Ascending aorta (tissue), 2 donors: ENCODE measurements at places on chromosomes 2 and 18.

- DNase-seq: no peak
Measured at GRCh38 chr2:20452551-20452950, 5.7 kb downstream of the RHOB start.

GRCh38 chr2:65059071-65059470 lies 2.9 kb downstream of the CEP68 start:
- no peak for DNase-seq

- DNase-seq: no peak
Measured at GRCh38 chr2:94987074-94988020, 38.2 kb upstream of the MAL start.

- DNase-seq: no peak
Measured at GRCh38 chr2:72934683-72935610, 17.6 kb downstream of the EMX1 start.

- DNase-seq: no peak
Measured at GRCh38 chr2:225006730-225007129, 35.5 kb downstream of the DOCK10 start.

GRCh38 chr2:75564026-75564688 lies 3.4 kb upstream of the EVA1A start:
- DNase-seq: no peak

- DNase-seq: no peak
Measured at GRCh38 chr2:220555961-220556630, 928.7 kb downstream of the SLC4A3 start.

DNA sequence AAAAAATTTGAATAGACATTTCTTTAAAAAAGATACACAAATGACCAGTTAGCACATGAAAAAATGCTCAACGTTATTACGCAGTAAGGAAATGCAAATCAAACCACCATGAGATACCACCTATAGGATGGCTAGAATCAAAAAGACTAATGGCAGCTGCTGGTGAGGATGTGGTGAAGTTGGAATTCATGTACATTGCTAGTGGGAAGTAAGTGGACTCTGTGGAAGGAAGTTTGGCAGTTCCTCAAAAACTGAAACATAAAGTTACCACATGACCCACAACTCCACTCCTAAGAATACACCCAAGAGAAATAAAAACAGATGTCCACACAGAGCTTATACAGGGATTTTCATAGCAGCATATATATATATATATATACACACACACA lies 51.2 kb downstream of the MBP start:
- DNase-seq: no peak

GRCh38 chr2:215743066-215743465 lies 270.3 kb downstream of the MREG start:
- no peak for DNase-seq

DNA sequence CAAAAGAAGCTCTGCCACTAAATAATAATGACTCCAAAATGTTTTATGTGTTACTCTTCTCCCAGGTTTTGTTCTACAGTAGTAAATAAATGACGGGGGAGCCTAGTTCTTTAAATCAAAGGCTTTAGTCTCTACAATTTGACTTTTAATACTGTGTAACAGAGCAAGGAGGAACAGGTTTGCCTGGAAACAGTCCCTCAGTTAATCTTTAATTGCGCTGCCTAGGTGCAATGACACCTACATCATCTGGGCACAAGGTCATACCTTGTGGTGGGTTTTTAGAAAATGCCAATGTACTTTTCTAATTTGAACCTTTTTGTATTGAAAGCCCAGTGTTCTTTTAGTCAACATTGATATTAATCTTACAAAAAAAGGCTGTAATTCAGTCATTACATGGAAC lies 287.3 kb upstream of the SETBP1 start:
- DNase-seq: no peak

DNA sequence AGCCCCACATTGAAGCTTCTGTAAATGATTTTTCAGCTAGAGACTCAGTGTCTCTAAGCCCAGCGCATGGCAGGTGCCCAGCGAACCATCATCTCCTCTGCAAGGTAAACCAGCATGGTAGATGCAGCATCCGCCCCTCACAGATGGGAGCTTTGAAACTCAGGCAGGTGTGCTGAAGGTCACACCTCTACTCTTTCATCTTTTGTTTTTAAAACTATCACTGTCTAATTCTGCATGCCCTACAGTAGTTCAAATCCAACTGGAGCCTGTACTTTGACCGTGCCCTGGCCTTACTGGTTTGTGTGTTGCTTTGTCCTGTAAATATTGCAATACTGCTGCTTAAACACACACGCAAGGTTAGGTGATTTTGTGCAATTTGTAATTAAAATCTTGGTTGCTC lies 831.1 kb downstream of the GALR1 start:
- no peak for DNase-seq

GRCh38 chr2:233780771-233781170 lies 2.6 kb downstream of the MROH2A start:
- no peak for DNase-seq

GRCh38 chr2:109016376-109016775 lies 27.4 kb upstream of the EDAR start:
- DNase-seq: no peak

GRCh38 chr2:231523451-231524285 lies 6.6 kb downstream of the NMUR1 start:
- no peak for DNase-seq

GRCh38 chr2:170514140-170514539 lies 201.0 kb upstream of the SP5 start:
- DNase-seq: no peak

- DNase-seq: no peak
Measured at GRCh38 chr2:197324801-197325200, 14.2 kb upstream of the ANKRD44 start.

GRCh38 chr18:44679914-44680272 lies 795 bp upstream of the SETBP1 start:
- no peak for DNase-seq

DNA sequence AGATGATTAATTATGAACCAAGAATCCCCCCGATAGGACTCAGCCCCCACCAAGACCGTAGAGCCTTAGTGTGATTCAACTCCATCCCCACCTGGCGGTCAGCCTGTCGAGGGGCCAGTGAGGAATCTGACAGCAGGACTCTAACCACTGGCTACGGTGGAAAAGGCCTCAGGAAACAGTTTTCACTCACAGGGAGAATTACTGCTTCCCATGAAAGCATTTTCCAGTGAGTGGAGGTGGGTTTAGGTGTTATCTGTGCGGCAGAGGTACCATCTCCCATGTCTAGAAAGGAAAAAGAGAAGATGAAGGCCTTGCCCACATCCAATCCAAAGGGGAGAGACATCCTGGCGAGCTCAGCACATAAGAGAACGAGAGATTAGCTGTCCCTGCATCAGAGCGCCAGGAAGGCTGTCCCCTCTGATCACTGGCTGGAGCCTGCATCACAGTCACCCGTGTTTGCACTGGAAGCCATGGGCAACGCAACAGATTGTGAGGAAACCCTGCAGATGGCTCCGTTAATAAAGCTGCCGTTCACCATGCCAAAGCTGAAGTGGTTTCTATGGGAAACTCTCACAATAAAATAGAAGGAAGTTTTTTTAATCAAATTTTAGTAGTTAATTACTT lies 22.3 kb downstream of the COX7A2L start:
- no peak for DNase-seq

DNA sequence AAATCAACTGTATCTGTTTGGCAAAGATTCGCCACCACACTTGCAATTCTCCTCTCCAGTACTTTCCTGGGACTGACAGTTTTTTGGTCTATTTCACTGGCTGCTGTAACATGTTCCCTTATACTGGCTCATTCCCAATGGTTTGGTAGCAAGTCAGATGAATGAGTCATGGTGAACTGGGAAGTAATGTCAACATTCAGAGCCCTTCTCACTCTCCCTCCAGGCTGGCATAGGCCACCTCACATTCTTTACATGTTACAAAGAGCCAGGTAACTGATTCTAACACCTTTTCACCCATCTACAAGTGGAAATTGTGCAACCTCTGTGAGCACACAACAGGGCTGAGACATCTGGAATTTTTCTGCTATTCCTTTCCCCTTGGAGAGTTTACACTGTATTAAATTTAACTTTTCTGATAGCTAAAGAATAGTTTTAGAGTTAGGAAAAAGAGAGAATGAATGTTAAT lies 111.3 kb upstream of the TLK1 start:
- DNase-seq: no peak

DNA sequence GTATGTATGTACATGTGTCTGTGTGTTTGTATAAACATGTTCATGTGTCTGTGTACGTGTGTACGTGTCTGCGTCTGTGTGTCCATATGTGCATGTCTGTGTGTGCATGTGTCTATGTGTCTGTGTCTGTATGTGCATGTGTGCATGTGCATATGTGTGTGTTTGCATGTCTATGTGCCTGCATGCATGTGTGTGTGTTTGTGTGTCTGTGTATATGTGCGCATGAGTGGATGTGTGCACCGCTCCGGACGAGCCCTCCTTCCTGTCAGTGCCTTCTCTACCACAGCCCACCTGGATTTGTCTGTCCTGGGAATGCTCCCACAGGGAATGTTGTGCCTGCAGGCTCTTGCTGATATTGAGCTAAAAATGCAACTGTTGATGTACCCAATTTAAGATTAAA lies 113.3 kb upstream of the EPC2 start:
- no peak for DNase-seq

- no peak for DNase-seq
Measured at GRCh38 chr18:75211002-75211621, 515 bp downstream of the TSHZ1 start.

- DNase-seq: no peak
Measured at GRCh38 chr2:64666810-64667438, 13.2 kb upstream of the SERTAD2 start.

DNA sequence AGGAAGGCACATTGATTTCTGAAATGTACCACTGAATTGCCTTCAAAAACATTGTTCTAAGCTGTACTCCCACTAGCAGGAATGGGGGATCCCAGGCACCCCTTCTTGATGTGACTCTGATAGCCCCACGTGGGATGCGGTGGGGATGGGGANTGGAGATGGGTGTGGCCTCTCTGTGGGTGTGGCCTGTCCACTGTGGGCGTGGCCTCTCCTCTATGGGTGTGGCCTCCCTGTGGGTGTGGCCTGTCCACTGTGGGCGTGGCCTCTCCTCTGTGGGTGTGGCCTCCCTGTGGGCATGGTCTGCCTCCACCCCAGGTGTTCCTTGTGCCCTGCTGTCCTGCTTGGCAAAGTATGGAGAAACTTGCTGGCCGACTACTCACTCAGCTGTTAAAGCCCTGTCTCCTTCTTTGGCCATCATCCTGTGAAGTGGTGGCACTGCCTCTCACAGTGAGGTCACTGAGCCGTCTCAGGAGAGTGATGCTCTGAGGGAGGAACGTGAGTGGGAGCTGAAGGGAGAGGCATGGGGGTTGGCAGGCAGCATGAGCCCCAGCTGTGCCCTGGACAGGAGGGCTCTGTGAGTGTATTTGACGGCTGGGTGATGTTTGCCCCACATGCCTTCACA lies 6.7 kb upstream of the PARD6G start:
- DNase-seq: no peak

- no peak for DNase-seq
Measured at GRCh38 chr18:9637036-9637767, 22.8 kb upstream of the PPP4R1 start.

DNA sequence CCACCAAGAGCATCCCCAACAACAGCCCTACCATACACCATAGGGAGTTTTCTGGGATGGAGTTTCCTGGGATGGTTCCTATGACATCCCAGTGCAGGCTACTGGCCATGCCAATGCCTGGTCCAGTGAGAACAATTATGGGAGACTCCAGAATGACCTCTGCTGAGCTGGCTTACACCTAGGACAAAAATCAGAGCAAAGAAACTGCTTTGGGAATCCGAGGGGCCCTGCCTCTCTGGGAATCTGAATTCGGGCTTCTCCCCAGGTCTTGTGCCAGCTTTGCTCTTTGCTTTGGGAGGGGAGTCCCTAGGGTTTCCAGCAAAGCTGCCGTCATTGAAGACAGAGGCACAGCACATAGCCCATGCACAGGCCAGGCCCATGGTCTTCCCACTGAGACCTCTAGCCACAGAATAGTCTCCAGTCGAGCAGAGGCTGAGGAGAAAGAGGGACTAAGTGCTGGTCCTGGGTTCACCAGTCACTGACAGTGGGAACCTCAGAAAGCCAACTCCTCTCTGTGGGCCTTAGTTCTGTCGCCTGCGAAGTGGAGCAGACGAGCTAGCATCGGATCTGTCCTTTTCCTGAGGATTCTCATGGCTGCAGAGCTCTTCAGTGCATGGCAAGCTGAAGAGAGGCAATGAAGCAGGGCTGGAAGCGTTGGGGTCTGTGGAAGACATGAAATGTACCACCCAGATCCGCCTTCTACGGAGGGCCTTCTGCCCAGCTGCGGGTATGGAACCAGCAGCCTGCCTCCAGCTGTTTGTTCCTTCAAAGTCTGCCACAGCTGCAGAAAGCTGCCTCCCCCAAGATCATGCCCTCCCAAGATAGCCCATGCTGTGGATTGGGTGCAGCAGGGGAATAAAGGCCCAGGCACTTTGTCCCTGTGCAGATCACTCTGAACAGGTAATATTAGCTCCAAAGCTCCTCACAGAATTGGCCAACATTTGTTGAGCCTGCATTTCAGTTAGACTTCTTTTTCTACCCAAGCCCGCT lies 11.2 kb upstream of the LBH start:
- DNase-seq: no peak

DNA sequence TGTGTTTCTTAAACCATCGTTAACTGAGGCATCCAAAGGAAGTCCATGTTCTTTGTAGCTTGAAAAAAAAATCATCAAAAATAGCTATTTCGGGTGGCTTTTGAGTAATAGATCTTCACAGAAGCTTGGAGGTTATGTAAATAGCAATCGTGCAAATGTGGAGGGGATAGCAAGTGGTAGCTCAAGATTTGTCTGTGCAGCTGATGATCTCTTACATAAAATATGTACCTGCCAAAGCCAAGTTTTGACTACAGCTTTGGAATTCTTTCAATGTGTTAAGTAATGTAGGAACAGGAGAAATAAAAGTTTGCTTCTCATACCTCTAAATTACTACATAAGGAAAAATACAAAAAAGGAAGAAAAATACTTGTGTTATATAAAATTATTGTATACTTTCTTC lies 1432.0 kb downstream of the DPP10 start:
- no peak for DNase-seq

DNA sequence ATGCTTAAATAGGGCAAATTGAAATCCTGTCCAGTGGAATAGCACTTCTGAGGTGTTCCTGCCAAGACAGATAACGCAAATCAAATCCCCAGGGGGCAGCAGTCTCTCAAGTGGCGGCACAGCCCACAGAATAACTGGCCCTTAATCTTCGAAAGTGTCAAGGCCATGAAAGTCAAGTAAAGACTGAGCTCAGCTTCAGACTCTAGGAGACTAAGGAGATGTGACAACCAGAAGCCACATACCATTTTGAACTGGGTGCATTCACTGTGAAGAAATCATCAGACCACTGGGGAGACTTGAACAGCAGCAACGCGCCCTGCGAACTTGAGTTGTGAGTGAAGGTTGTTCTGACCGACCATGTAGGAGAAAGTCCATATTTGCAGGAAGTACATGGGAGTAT lies 66.0 kb upstream of the ASAP2 start:
- no peak for DNase-seq

GRCh38 chr18:37769826-37770225 lies 204.2 kb upstream of the CELF4 start:
- DNase-seq: no peak
